AML-193 (cell line): ENCODE measurements at places on chromosomes 2 and 18.

GRCh38 chr2:46849721-46850556 is 65.7 kb downstream of the MCFD2 start:
- DNase-seq: no peak

GRCh38 chr2:176817061-176817565 is 395.5 kb upstream of the HNRNPA3 start:
- no peak for DNase-seq

- no peak for DNase-seq
Measured at GRCh38 chr2:144579556-144579955, 59.6 kb upstream of the ZEB2 start.

GRCh38 chr2:190869721-190870120 is 10.9 kb upstream of the GLS start:
- no peak for DNase-seq

GRCh38 chr2:62149708-62150107 is 46.2 kb upstream of the B3GNT2 start:
- DNase-seq: no peak

- no peak for DNase-seq
Measured at GRCh38 chr2:14428056-14428455, 204.5 kb upstream of the LRATD1 start.

DNA sequence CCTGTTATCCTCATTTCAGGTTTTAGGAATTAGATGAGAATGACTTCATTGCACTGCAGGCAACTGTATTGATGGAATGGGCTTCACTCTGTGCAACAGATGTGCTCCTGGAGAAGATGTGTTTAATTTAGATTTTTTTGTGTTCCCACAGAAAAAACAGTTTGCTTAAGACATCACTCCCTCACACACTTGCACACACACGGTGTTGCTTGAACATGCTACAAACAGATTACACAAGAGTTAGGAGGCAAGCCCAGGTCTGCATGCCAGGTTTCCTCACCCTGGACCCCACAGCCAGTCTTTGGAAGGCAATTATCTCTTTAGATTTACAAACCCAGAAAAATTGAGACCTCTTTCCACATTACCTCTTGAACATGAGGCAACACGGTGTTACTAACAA is 93.7 kb upstream of the KLHL29 start:
- no peak for DNase-seq

- no peak for DNase-seq
Measured at GRCh38 chr2:235048549-235048948, 96.7 kb downstream of the SH3BP4 start.

- peak; percentile 40 for DNase-seq
Measured at GRCh38 chr18:36688020-36688965, 140.5 kb downstream of the TPGS2 start.

DNA sequence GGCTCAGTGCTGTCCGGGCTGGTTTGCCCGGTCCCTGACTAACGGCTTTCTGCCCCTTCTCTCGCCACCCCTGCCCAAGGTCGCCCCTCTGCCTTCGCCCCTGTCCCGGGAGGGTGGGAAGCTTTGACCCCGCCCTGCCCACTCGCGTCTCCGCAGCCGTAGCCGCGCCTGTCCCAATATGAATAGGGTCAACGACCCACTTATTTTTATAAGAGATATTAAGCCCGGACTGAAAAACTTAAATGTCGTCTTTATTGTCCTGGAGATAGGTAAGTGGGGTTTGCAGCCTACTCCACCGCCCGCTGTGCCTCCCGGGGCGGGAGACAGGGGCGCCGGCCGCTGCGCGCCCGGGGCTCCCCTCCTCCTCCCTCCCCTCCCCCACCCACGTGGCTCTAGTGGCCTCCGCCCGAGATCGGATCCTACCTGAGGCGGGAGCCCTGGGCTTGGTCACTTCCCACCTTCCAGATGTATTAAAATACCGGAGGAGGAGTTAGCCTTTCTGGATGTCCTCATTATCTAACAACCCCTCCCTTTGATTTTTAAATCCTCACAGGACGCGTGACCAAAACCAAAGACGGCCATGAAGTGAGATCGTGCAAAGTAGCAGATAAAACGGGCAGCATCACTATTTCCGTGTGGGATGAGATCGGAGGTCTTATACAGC is 633 bp downstream of the NABP1 start:
- peak; percentile 27 for DNase-seq

DNA sequence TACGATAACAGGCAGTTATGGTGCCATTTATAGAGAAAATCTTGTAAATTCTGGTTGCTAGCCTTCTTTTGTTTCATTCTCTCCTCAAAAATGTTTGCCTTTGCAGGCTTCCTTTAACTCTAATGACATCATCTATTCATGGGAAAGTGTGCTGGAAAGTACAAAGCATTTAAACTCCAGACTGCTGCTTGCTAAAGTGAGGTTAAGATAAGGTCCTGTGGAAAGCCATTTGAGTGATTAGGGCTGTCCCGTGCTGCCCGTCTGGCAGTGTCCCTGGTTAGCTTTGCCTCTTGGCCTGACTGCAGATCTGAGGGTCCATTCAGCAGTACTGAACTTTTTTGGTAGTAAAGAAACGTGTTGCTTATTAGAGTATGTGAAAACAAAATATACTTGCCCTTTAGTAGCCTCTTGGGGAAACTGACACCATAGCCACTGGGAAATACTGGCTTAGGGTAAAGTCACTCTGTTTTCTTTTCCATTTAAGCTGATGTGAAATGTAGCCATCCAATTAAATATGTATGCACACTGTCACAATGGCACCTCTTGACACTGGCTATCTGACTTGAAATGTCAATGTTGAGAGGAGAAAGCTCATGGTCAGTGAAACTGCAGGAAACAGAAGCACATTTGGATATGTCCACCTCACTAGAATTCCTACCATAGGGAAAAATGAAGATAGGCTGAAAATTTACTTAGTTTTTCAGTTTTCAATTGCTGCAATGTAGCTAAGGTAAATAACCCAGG is 321.5 kb downstream of the SLC8A1 start:
- DNase-seq: no peak

GRCh38 chr2:30382162-30382783 is 64.8 kb upstream of the LCLAT1 start:
- no peak for DNase-seq
